ENCODE measurements at places on chromosomes 16 and 17.

DNA sequence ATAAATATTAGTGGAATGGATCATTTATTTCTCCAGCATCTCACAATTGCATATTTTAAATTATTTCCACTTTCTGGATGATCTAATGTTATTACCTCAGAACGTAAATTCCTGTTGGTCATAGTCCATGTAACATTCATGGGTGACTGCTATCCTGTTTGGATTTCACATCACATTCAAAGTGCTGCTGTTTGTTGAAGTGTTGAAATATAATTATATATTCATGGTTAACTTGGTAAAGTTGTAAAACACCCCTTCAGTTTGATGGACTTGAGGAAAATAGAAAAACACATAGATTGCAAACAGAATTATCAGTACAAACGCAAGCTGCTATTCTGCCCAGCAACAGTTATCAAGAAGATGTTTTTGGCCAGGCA lies 59.6 kb downstream of the TANGO6 start:
- no peak for DNase-seq

DNA sequence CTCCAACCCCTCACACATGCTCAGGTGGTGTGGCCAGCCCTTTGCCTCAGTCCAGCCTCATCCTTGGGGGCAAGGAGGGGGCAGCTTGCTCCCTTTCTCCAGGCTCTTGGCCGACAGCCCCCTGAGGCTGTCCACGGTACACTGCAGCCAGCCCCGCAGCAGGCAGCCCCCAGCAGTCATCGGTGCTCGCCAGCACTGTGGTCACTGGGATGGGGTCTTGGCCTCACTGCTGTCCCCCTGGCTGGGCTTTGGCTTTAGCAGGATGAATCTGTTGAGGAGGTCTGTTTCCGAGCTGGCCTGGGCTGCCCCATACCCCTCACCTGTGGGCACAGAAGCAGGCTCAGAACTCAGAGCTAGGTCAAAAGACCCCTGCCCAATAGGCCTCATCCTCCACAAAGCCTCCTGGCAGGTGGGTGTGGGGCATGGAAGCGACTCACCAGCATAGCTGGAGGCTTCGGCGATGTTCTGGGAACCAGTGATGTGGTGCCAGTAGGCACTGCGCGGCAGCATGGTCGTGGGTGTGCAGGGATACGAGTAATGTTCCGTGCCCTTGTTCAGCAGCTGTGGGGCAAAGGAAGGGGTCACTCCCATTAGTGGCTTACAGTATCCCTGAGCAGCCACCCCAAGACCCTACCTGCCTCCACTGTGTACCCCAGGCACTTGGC lies 10.8 kb downstream of the POLR2C start:
- DNase-seq, result peak; percentile 37

DNA sequence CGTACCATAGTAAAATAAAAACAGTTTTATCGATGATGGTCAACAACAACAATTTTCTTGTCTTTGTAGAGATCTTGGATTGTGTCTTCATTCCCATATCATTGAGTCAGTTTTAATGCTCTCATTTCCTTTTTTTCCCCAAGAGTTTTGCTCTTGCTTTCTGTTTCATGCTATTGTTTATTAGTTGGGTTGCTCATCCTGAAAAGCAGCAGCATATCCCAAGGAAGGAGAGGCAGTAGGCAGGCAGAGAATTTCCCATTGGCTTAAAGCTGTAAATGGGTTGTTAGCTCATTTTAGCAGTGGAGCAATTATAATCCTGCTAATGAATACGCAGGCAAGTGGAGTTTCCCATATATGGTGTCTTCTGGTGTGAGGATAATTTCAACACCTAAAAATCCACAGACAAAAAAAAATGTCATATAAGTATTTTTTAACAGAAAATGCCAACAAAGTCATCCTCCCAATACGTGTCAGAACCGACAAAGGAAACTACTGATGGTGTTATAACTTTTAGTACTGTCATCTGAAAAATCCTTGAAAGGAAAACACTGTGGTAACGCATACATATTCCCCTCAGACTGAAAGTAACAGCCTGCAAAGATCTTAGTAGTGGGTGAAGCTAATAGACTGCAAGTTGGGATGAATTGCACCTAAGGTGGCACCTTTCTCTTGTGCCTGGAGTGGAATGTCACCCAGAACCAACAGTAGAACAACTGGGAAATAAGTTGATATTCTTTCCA lies 218.3 kb downstream of the FTO start:
- no peak for DNase-seq

DNA sequence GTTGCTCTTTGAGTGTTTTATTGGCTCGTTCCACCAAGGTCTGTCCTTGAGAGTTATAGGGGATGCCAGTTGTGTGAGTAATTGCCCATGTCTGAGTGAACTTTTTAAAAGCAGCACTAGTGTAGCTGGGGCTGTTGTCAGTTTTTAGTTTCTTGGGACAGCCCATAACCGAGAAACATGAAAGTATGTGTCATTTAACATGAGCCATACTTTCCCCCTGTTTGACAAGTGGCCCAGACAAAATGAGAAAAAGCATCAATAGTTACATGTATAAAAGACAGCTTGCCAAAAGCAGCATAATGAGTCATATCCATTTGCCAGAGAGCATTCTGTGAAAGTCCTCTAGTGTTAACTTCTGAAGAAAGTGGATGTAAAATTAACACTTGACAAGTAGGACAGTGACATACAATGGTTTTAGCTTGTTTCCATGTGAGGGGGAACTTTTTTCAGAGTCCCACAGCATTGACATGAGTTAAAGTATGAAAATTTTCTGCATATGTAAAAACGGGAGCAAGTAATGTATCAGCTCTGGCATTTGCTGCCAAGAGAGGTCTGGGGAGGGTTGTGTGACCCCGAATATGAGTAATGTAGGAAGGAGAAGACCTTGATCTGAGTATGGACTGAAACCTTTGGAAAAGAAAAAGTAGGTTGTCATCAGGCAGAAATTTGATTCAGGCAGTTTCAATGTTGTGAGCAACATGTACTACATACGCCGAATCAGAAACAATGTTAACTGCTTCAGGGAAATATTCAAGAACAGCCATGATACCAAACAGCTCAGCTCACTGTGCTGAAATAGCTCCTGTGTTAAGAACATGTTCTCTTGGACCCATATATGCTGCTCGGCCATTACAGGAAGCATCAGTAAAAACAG lies 56.8 kb upstream of the ARL4D start:
- no peak for DNase-seq

- DNase-seq, result no peak
Observed at GRCh38 chr17:81065500-81065899, 30.5 kb downstream of the BAIAP2 start.

- DNase-seq, result peak; percentile 81
Observed at GRCh38 chr17:81119223-81120148, 45.8 kb upstream of the PVALEF start.

- no peak for DNase-seq
Observed at GRCh38 chr16:81242977-81243618, 4.6 kb downstream of the BCO1 start.

DNA sequence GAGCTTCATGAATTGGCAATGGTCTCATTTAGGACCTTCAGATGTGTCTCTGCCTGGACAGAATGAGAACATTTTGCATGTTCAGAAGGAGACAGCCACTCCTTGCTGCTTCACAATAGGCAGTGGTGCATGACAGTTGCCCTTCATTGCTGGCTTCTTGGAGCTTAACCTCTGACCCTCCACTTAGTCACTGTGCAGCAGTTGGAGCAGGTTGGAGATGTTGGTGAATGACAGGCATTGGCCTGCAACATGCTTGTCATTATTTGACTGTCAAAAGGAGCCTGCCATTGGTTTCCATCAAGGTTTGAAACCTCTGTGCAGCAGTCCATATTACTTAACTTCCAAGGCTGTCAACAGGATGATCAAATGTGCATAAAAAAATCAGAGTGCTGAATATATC lies 22.7 kb downstream of the FTO start:
- DNase-seq, result peak; percentile 85

- no peak for DNase-seq
Observed at GRCh38 chr16:14444979-14445810, 184.9 kb downstream of the PARN start.

- no peak for DNase-seq
Observed at GRCh38 chr17:49069585-49070273, 62.8 kb upstream of the B4GALNT2 start.

GRCh38 chr16:68772871-68773270 lies 35.8 kb downstream of the CDH1 start:
- no peak for DNase-seq

DNA sequence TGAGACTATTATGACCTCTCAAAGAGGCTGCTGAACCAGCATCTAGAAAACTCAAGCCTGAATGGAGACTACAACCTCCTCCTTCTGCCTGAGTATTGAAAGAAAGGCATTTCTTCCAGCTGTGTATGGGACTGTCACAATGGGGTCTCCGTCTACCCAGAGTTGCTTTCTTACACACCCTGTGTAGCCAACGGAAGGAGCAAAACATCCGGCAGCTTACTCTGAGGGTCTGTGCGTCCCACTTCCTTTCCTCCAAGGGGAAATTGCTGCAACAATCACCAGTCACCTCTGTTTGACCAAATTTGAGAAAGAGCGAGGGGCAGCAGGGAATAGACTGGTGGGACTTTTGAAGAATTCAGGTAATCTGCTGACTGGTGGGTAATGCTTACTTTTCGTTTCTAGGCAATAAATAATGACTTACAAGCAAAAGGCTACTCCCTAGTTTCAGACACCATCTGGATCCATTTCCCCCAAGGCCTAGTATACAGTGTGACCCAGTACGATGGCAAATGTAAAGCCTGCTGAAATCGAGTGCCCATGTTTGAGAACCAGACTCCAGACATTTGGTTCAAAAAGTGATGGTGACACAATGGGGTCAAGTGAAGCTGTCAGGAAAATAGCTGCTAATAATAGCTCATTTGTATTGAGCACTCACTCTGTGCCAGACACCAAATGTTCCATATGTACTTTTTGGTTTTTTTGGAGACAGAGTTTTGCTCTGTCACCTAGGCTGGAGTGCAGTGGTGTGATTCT lies 81.7 kb downstream of the YPEL2 start:
- DNase-seq, result no peak

DNA sequence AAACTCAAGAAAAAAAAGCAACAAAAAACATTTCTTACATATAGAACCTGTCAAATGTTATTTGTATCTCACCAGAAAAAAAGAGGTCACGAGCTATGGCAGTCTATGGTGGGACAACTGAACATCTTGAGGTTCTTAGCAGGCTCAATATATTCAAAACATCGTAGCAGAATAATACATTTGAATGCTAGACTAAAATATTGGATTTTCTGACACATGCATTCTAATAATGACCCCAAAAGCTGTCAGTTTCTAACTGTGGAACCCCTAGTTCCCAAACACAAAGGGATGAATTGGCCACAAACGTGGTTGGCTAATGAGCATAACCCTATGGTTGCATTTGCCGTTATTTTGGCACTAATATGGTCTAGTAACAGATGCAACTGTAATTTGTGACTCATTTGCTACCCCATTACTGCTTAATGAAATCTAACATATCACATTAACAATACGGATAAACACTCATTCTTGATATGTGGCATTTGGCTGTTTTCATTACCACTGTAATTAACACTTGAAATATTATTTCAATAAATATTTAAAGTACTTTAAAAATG lies 81.2 kb downstream of the TOX3 start:
- no peak for DNase-seq

GRCh38 chr17:74953134-74953687 lies 17.5 kb downstream of the OTOP3 start:
- DNase-seq, result no peak

DNA sequence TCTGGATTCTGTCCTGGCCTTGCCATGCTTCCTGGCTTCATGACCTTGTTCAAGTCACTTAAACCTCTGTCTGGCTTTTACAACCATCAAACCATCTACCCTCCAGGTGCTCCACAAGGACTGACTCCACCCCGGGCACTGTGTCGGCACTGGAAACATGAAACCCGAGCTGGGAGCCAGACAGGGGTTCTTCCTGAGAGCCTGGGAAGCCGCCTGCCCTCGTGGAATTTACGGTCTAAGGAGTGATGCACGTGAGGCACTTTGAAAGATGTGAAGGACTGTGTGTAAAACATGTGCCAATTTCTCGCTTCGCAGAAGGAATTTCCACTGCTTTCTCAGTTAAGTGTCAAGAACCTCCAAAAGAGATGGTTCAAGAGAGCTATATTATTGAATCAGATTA lies 11.6 kb downstream of the CDK5R1 start:
- no peak for DNase-seq

GRCh38 chr16:84524346-84524920 lies 20.0 kb upstream of the MEAK7 start:
- DNase-seq, result no peak

DNA sequence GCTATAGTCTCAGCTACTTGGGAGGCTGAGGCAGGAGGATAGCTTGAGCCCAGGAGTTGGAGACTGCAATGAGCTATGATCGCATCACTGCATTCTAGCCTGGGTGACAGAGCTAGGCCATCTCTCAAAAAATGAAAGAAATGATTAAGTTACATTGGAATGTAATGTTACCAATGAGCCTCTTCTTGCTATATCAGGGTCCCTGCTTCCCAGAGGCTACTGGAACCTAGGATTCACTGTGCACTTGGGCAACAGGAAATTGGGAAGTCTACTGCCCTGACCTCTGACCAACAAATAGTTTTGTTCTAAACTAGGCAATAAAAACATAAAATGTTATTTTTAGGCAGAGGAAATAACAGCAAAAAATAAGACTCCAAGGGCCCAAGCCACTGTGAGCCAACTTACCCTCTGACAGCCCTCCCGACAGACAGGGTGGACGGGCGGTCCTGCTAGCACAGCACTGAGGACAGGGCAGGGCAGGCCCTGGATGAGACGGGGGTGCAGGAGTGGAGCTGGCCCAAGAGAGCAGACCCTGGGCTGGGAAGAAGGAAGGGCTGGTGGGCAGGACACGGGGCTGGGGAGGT lies 27.5 kb downstream of the NSMCE1 start:
- peak; percentile 63 for DNase-seq

DNA sequence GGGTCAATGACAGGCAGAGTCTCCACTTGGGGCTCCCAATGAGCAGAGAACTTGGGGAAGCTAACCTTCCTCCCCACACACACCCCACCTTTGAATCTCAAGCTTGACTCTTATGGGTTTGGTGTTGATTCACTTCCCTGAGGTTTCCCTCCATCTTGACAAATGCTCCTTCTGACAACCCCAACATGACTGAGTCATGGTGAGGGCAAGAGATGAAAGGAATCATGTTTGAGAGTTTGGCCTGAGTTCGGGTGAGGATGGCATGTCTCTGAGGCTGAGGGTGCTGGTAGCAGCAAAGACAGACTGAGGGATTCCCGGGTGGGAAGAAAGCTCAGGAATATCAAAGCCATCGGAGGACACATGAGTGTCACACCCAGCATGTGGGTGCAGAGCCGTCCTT lies 18.7 kb downstream of the KRT9 start:
- peak; percentile 34 for DNase-seq
